Stimulated activated naive B cell treated with anti-CD40 and anti-IgM and Interleukin-4, amounts not matched to agents 10 μg/mL and 1 μg/mL and 100 μg/mL, for 72 hours (primary cell): ENCODE measurements at places on chromosomes 6 and 20.

DNA sequence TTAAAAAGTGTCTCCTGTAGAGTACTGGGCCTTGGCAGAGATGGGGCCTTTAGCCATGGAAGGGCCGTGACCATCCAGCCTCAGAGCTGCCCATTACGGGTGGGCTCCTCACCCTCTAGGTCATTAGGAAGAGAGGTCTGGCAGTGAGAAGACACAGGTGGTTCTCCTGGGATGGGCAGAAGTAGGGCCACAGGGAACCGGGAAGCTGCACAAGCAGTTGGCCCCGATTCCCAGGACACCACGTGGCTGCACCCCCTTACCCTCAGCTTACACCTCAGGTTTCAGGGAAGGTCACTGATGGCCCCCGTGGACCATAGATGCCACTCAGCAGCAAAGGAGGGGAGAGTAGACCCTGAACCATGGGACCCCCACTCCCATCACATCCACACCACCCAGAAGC, 1.6 kb downstream of the RAET1G start:
- DNase-seq = no peak
- peaks cover 51% of the 10 kb centered on the region for H3K4me1 ChIP-seq
- no peaks in the 10 kb centered on the region for H3K36me3 ChIP-seq

GRCh38 chr20:8670893-8671215, 398.0 kb upstream of the PLCB4 start:
- no peak overlapping the region for H3K27ac ChIP-seq
- H3K27me3 ChIP-seq = no peaks in the 10 kb centered on the region
- no peak for DNase-seq
- H3K4me3 ChIP-seq = no peak overlapping the region
- H3K4me1 ChIP-seq = no peaks in the 10 kb centered on the region
- H3K36me3 ChIP-seq = no peaks in the 10 kb centered on the region

- no peaks in the 10 kb centered on the region for H3K27me3 ChIP-seq
- peak overlapping the region; percentile 59 for H3K4me3 ChIP-seq
- peak overlapping the region; percentile 67 for H3K27ac ChIP-seq
- H3K4me1 ChIP-seq = peaks cover 20% of the 10 kb centered on the region
- no peak for DNase-seq
Observed at GRCh38 chr6:62039605-62040004, 246.4 kb downstream of the KHDRBS2 start.

DNA sequence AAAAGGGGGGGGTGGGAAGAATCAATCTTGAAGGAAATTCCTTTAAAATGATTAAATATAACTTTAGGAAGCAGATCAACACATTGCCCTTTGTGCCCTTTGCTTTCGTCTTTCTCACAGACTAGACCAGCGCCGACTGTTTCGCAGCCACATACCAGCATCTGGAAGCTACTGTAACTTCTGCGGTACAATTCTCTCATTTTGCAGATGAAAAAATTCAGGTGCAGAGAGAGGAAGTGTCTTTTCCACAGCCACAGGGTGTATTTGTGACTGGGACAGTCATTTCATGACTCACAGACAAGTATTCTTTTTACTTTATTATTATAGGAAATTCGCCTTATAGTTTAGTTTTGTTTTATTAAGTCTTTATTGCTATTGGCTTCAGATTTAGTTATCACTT, 84.2 kb downstream of the UST start:
- H3K27me3 ChIP-seq = no peaks in the 10 kb centered on the region
- DNase-seq = no peak
- peak overlapping the region; percentile 76 for H3K4me3 ChIP-seq
- H3K27ac ChIP-seq = peak overlapping the region; percentile 32
- no peaks in the 10 kb centered on the region for H3K36me3 ChIP-seq

- no peaks in the 10 kb centered on the region for H3K36me3 ChIP-seq
- H3K4me3 ChIP-seq = no peak overlapping the region
- no peak for DNase-seq
- H3K27ac ChIP-seq = no peak overlapping the region
Observed at GRCh38 chr6:134774201-134774638, 175.7 kb downstream of the ALDH8A1 start.

- peak overlapping the region; percentile 88 for H3K4me3 ChIP-seq
- H3K27ac ChIP-seq = peak overlapping the region; percentile 98
- H3K4me1 ChIP-seq = peaks cover 37% of the 10 kb centered on the region
- peak; percentile 27 for DNase-seq
- peaks cover 9% of the 10 kb centered on the region for H3K36me3 ChIP-seq
- peaks cover 42% of the 10 kb centered on the region for H3K27me3 ChIP-seq
Observed at GRCh38 chr6:26331218-26332073, 33.6 kb upstream of the BTN3A2 start.

DNA sequence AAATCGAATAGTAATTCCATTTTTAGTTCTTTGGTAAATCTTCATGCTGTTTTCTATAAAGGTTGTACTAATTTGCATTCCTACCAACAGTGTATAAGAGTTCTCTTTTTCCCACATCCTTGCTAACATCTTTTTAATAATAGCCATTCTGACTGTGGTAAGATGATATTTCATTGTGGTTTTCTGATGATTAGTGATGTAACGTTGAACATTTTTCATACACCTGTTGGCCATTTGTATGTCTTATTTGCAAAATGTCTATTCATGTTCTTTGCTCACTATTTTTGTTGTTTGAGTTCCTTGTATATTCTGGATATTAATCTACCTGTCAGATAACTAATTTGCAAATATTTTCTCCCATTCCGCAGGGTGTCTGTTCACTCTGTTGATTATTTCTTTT, 64.5 kb downstream of the LIN28B start:
- no peak overlapping the region for H3K27ac ChIP-seq
- peaks cover 12% of the 10 kb centered on the region for H3K27me3 ChIP-seq
- H3K4me3 ChIP-seq = no peak overlapping the region
- no peaks in the 10 kb centered on the region for H3K36me3 ChIP-seq

DNA sequence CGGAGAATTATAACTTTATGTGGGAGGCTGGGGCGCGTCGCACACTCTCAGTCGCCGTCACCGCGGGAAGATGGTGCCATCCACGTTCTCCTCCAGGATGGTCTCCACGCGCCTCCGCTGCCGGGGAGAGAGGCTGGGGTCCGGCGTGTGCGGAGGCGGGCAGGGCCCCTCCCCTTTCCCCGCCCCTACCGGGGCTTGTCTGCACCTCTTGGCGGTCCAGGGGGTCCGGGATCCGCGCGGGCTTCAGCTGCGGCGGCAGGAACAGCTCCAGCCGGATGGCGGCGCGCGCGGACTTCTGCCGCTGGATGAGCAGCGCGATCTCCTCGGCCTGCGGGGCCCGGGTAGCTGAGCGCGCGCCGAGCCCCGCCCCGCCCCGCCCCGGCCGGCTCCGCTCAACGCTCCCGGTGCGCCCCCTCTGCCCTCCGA, 807 bp downstream of the LKAAEAR1 start:
- no peak overlapping the region for H3K27ac ChIP-seq
- peaks cover 5% of the 10 kb centered on the region for H3K27me3 ChIP-seq
- peak overlapping the region; percentile 84 for H3K4me3 ChIP-seq
- H3K4me1 ChIP-seq = peaks cover 35% of the 10 kb centered on the region

DNA sequence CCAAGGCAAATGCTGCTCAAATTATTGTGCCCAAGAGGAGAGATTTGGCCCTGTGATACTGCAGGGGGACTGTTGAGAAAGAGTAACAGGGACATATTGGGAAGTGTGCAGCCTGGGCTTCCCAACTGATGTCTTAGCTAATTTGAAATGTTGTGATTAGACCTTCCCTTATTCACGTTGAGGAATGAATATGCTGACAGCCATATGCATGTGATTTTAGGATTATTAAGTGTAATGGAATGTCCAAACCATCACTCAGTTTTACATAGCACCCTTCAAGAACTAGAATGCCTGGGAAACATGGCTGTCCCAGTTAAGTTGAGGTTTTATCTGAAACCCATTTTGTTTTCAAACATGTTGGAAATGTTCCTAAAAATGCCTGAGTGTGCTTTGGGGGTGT, 81.4 kb downstream of the CARMIL1 start:
- DNase-seq = no peak
- no peaks in the 10 kb centered on the region for H3K36me3 ChIP-seq
- no peak overlapping the region for H3K27ac ChIP-seq
- H3K27me3 ChIP-seq = no peaks in the 10 kb centered on the region
- H3K4me1 ChIP-seq = peaks cover 31% of the 10 kb centered on the region

GRCh38 chr20:9490631-9491030, 23.8 kb upstream of the LAMP5 start:
- H3K27me3 ChIP-seq = peaks cover 31% of the 10 kb centered on the region
- no peak overlapping the region for H3K27ac ChIP-seq
- no peak for DNase-seq
- H3K4me3 ChIP-seq = no peak overlapping the region
- H3K4me1 ChIP-seq = no peaks in the 10 kb centered on the region

- no peaks in the 10 kb centered on the region for H3K36me3 ChIP-seq
- H3K4me3 ChIP-seq = no peak overlapping the region
- no peaks in the 10 kb centered on the region for H3K4me1 ChIP-seq
- peaks cover 7% of the 10 kb centered on the region for H3K27me3 ChIP-seq
- DNase-seq = no peak
- H3K27ac ChIP-seq = no peak overlapping the region
Observed at GRCh38 chr20:10157549-10157948, 61.1 kb upstream of the SNAP25 start.

- H3K27ac ChIP-seq = no peak overlapping the region
- no peak overlapping the region for H3K4me3 ChIP-seq
- H3K27me3 ChIP-seq = no peaks in the 10 kb centered on the region
- H3K4me1 ChIP-seq = no peaks in the 10 kb centered on the region
- H3K36me3 ChIP-seq = no peaks in the 10 kb centered on the region
Observed at GRCh38 chr6:106132153-106132698, 46.1 kb downstream of the PRDM1 start.

GRCh38 chr20:33336375-33336774, 53.4 kb downstream of the BPIFB1 start:
- H3K36me3 ChIP-seq = no peaks in the 10 kb centered on the region
- H3K27ac ChIP-seq = no peak overlapping the region
- no peak overlapping the region for H3K4me3 ChIP-seq
- H3K27me3 ChIP-seq = peaks cover 20% of the 10 kb centered on the region
- no peak for DNase-seq

DNA sequence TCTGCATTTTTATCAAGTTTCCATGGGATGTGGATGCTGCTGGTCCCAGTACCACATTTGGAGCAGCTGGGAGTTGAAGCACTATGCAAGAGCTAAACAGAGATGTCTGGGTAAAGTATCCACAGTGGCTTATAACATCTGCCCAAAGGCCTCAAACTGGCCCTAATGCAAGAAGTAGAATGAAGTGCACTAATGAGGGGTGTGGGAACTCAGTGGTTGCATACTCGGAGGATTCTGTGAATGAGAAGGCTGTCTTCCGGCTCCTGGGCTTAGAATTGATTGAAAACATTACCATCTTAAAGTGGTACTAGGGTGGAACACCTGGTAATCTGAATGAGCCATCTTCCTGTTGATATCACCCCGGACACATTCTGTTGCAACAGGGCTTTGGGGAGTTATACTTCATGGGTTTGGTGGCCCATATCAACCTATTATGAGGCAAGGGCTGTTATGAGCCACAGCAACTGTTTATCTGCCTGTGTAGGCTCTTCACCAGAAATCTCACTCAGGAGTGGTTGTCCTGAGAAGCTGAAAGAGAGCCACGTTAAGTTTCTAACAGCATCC, 54.7 kb upstream of the SNRPB2 start:
- no peaks in the 10 kb centered on the region for H3K36me3 ChIP-seq
- DNase-seq = no peak
- no peak overlapping the region for H3K4me3 ChIP-seq
- no peak overlapping the region for H3K27ac ChIP-seq
- H3K4me1 ChIP-seq = no peaks in the 10 kb centered on the region
- peaks cover 6% of the 10 kb centered on the region for H3K27me3 ChIP-seq

GRCh38 chr6:42417641-42418112, 34.0 kb downstream of the TRERF1 start:
- H3K27me3 ChIP-seq = peaks cover 3% of the 10 kb centered on the region
- H3K36me3 ChIP-seq = no peaks in the 10 kb centered on the region
- no peak for DNase-seq
- no peak overlapping the region for H3K27ac ChIP-seq
- H3K4me1 ChIP-seq = peaks cover 1% of the 10 kb centered on the region
- H3K4me3 ChIP-seq = no peak overlapping the region
